ENCODE measurements at places on chromosomes 7 and 10. TPM values are rescaled to one million over a fixed set of nuclear protein-coding genes. Genes with fewer than 3 reads are reported as not detected.
A peak's percentile ranks its signal among the peaks of the same experiment; 100 is the strongest.

KCNIP2 gene
- total RNA-seq = 2.4 TPM

COG5 gene
- 37.6 TPM for total RNA-seq

DNA sequence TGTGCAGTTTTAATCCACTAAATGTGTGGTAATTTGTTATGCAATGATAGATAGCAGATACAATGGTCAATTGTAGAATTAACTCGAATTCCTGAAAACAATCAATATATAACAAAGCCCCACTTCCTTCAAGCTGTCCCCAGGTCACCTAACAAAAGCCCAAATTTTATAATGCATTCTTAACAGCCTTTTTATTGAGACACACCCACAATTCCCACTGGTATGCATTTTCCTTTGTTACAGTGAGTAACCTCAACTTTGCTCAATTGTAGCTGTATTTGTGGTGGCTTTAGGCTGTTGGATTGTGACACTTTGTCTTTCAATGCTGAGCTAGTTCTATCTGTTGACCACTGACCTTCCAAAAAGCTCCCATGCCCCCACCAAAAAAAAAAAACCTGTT lies 279.8 kb upstream of the CACNA2D1 start:
- no peaks in the 10 kb centered on the region for H3K27me3 ChIP-seq
- no peak overlapping the region for H3K4me3 ChIP-seq
- no peak for DNase-seq
- H3K4me1 ChIP-seq = no peaks in the 10 kb centered on the region

DNA sequence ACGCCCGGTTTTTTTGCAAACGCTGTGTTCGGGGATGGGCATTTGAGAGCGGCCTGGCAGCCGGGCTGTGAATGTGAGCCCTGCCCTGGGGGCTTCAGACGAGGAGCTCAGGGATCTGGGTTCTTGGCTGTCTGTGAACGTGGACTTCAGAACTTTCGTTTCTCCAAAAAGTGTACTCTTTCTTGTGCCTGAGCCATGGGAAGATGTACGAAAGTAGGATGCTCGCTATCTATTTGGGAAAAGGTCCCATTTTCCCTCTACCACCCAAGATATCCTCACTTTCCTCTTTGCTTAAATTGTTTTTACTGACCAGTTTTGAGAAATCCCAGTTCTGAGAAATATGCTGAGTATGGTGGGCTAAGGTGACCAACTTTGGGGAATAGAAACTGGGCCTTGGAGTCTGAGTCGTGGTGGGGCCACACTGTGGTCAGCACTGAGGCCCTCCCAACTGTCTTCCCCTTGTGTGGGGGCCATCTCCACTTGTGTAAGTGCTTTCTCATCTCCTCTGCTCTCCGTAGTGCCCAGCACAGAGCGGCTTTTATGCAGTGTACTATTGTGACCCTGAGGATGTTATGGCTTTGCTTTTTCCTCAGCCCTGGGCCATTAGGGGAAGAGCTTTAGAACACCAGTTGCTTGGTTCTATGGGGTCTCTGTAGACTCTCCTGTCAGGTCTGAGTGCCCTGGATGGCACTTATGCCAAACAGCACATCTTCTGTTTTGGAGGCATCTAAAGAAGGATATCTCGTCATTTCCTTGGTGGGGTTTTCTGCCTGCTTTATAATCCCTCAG lies 918 bp downstream of the DBNL start:
- peaks cover 54% of the 10 kb centered on the region for H3K4me1 ChIP-seq
- H3K27ac ChIP-seq = peak overlapping the region; percentile 91
- peaks cover 46% of the 10 kb centered on the region for H3K36me3 ChIP-seq
- H3K4me3 ChIP-seq = peak overlapping the region; percentile 91
- peak; percentile 6 for DNase-seq

GRCh38 chr7:112452102-112452888 lies 2.0 kb downstream of the IFRD1 start:
- H3K4me3 ChIP-seq = peak overlapping the region; percentile 97
- H3K36me3 ChIP-seq = peaks cover 14% of the 10 kb centered on the region
- H3K27me3 ChIP-seq = no peaks in the 10 kb centered on the region
- DNase-seq = no peak
- peaks cover 36% of the 10 kb centered on the region for H3K4me1 ChIP-seq
- H3K27ac ChIP-seq = peak overlapping the region; percentile 66

DNA sequence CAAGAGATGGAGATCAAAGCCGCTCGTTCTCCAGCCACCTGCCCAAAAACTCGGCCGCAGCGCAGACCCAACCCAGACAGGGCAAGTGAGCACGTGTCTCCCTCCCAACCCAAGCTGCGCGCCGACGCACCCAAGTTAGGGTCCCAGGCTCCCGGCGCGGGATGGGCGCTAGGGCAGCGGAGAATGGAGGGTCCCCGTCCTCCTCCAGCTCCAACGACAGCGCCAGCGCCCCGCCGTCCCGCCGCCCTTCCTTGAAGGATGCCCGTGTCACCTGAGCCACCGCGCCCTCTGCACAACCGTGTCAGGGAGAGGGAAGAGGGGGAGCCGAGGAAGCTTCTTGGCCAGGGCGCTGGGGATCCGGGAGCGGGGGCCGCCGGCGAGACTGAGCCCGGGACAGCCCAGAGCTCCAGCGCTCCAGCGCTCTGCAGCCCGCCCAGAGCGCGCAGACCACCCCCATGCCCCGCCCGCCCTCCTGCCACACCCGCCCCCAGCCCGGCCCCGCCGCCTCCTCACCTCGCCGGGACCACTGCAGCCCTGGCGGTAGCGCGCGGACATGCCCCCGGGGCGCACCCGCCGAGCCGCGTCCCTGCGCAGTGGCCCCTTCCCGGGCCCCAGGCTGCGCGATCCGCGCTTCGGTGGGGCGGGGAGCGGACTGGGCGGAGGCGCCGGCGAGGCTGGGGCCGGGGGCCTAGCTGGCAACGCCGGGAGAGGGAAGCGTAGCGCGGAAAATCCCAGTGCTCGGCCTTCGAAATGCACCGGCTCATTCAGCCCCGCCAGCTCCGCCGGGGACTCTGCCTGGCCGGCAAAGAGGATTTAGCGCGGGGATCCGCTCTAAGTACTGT lies at the start of gene SLC16A12:
TSS of gene SLC16A12 (minus strand) at position 424 of the 842 bp plus-strand sequence. CDS start 73,016 bp downstream, outside the sequence.
- no peak for DNase-seq
- peaks cover 7% of the 10 kb centered on the region for H3K4me1 ChIP-seq
- no peak within 1 kb of the TSS for H3K4me3 ChIP-seq

DNA sequence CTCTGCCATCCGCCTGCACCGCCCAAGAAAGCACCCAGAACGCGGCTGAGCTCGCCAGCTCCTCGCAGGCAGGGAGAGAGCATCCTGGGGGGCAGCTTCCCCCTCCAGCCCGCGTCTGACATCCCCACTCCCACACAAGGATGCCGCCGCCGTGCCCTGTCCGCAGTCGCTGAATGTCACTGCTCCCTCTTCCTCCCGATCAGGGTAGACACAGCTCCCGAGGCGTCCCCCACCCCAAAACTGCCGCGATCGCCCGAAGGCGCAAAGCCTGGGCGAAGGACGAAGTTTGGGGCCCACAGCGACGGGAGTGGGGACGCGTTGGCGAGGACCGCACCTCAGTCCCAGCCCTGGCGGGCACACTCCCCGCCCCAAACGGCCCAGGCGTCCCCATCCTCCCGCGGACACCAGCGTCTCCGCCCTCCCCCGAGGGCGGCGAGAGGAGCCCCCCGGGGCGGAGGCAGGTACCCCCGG lies 1.5 kb upstream of the KAT6B start:
- H3K4me1 ChIP-seq = peaks cover 47% of the 10 kb centered on the region
- no peaks in the 10 kb centered on the region for H3K27me3 ChIP-seq
- peak; percentile 56 for DNase-seq
- peak overlapping the region; percentile 92 for H3K27ac ChIP-seq
- peaks cover 14% of the 10 kb centered on the region for H3K36me3 ChIP-seq

GRCh38 chr7:98276241-98276761 lies 5.2 kb upstream of the BRI3 start:
- DNase-seq = no peak
- H3K4me1 ChIP-seq = peaks cover 2% of the 10 kb centered on the region
- no peaks in the 10 kb centered on the region for H3K27me3 ChIP-seq
- no peak overlapping the region for H3K27ac ChIP-seq

- H3K27ac ChIP-seq = no peak overlapping the region
- no peak for DNase-seq
- H3K27me3 ChIP-seq = no peaks in the 10 kb centered on the region
- no peak overlapping the region for H3K4me3 ChIP-seq
- no peaks in the 10 kb centered on the region for H3K36me3 ChIP-seq
Observed at GRCh38 chr7:151711906-151712809, 164.8 kb downstream of the PRKAG2 start.

DNA sequence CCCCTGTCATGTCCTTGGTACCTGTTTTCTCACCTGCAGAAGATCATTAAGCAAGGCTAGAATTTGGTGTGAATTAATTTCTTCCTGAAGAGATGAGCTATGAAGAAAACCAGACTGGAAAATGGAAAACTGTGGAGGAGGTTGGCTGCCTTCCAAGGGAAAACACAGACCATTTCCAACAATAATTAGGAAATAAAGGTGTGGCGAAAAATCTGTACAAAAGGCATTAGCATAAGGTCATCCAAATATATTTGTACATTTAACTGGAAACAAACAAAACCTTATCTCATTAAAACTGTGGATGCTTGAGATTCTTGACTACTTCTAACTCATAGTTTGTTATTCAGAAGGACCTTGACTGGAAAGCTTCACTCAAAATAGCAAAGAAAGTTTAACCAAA lies 1.7 kb downstream of the STN1 start:
- DNase-seq = no peak
- peak overlapping the region; percentile 92 for H3K4me3 ChIP-seq
- peaks cover 39% of the 10 kb centered on the region for H3K36me3 ChIP-seq
- H3K4me1 ChIP-seq = peaks cover 48% of the 10 kb centered on the region
- H3K27me3 ChIP-seq = no peaks in the 10 kb centered on the region

- H3K36me3 ChIP-seq = no peaks in the 10 kb centered on the region
- H3K27ac ChIP-seq = no peak overlapping the region
- H3K4me3 ChIP-seq = no peak overlapping the region
Observed at GRCh38 chr10:86330778-86331763, 35.5 kb downstream of the GRID1 start.

- no peak overlapping the region for H3K27ac ChIP-seq
- DNase-seq = no peak
Observed at GRCh38 chr10:125479059-125479458, 203.9 kb downstream of the TEX36 start.
